NCI-H1105 treated with DMSO at 0.1 percent for 48 hours (cell line): ENCODE measurements at places on chromosomes 13 and 19.

DNA sequence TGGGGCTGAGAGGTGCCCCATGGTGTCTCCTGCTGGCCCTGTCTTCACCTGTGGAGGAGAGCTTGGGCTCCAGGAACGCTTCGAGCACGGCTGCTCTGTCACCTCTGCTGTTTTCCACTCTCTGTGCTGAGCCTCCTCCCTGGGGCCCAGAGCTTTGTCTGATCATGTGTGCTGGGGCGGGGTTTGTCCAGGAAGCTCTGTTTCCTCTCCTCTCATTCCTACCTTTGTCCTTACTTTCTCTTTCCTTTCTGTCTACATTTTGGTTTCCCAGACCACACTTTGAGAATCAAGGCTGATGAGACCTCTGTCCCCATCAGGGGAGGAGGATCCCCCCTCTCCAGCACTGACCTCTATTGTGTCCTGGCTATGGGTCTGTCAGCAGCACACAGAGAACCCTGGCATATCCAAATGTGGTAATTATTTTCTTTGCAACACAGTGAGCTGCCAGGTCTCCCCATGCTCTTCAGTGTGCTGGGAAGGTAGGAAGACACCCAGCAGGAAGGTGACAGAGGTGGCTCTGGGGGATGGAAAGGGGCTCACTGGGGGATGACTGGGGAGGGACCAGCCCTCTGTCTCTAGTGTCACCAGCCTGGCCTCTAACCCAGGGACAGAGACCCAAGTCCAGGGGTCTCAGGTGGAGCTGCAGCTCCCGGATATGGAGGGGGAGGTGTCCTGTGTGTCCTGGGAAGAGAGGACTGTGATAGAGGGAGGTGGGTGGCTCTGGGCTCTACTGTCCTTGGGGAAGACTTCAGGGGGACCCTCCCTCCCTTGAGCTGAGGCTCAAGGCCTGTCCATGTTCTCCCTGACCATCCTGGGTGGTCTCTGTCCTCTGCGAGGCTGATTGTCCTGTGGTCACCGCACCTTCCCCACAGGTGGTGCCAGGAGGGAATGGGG is at the start of gene CEACAM1:
CEACAM1 (minus strand) TSS at position 128 of the 894 bp plus-strand sequence; CDS start at position 21, 107 bp downstream.
- DNase-seq, result no peak

GRCh38 chr13:35888457-35888883 is 242.7 kb downstream of the DCLK1 start:
- DNase-seq, result peak; percentile 85

DNA sequence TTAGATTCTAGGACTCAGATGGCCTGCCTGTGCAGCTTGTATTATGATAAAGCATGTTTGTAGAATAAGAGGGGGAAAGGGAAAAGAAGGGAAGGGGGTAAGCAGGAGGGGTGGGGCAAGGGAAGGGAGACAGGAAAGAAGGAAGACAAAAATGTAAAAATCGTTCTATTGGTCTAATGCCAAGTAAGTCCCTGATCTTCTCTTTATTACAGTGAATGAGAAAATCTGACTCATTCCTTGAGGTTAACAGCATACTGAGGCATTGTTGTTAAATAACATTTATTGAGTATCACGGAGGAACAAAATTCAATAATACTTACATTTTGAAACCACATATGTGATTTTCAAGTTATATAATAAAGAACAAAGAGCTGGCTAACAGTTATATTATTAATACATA is 1534.7 kb downstream of the OLFM4 start:
- no peak for DNase-seq

DNA sequence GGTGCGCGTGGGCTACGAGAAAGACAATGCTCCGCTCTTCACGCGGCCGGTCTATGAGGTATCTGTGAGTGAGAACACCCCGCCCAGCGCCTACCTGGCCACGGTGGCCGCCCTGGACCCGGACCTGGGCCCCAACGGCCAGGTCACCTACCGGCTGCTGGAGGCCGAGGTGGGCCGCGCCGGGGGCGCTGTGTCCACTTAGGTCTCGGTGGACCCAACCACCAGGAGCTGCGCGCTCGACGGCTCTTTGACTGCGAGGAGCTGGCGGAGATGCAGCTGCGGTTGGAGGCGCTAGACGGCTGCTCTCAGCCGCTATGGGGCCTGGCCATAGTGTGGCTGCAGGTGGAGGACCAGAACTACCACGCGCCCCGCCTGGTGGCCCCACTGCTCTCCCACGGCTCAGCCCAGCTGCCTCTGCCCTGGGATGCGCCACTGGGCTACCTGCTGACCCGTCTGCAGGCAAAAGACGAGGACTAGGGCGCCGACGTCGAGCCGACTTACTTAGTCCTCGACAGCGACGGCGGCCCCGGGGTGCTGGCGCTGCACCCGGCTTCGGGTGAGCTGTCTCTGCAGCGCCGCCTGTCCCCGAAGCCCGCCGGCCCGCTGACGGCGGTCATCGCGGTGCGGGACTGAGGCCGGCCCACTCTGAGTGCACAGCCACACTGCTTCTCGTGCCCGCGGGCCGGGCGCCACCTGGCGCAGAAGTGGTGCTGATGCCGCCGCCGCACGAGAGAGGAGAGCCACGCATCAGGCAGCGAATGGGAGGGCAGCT is 173.0 kb downstream of the OLFM4 start:
- DNase-seq, result no peak

GRCh38 chr13:110298505-110299282 is 8.3 kb downstream of the COL4A1 start:
- no peak for DNase-seq

DNA sequence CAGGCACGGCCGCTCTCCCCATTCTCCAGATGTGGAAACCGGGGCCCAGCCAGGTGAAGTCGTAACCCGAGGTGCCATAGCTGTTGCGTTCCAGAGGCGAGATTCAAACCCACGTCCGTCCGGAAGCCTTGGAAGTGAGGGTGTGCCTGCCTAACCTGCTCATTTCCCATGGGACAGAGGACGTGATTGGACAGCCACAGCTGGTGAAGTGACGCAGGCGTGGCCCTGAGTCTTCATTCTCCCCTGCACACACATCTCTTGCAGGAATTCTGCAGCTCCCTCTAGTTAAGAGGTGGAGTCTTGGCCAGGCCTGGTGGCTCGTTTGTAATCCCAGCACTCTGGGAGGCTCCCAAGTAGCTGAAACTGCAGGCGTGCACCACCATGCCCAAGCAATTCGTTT is 16.8 kb downstream of the MEIS3 start:
- DNase-seq, result no peak

DNA sequence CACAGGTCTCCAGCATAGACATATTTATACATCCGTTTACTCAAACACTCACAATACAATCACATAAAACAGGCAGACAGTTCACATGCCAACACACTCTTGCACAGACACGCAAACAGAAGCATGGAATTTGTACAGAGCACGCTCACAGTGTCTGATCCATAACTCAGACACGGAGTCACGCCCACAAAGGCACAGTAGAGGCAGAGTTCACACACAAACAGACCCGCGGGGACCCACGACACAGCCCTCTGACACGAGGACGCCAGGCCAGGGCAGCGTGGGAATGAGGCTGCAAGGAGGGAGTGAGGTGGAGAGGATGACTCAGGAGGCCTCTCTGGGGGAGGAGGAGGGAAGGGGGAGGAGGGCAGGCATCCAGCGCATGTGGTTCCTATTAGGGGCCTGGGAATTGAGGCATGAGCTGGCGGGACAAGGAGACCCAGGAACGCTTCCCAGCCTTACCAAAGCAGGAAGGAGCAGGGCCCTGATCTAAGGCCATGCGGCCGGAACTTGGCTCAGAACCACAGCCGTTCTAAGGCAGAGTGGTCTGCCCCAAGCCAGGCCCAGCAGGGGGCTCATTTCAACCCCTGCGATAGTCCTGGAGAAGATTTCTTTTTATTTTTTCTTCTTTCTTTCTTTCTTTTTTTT is 9.1 kb upstream of the OLFM2 start:
- DNase-seq, result no peak

GRCh38 chr13:42068886-42069285 is 20.4 kb downstream of the DGKH start:
- DNase-seq, result no peak

DNA sequence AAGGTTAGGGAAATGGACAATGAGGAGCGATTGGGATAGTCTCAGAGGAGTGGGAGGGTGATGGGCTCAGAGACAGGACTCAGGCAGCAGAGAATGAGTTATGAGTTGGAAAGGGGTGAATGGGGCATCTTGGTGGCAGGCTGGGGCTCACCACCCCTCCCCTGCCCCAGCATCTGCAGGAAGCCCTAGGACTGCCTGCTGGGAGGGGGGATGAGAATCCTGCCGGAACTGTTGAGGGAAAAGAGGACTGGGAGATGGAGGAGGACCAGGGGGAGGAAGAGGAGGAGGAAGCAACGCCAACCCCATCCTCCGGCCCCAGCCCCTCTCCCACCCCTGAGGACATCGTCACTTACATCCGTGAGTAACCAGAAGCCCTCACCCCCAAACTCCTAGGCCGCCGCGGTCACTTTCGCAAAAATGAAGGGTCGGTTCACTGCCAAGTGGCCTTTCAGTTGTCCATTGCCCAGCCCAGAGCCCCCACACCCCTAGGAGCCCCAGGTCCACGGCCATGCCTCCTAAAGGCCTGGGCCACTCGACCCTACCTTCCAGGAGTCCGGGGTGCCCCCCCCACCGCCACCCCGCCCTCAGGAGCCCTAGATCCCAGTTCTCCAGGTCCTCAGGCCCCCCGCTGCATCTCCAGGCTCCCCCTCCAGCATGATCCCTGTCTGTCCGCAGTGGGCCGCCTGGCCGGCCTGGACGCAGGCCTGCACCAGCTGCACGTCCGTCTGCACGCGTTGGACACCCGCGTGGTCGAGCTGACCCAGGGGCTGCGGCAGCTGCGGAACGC is 764 bp downstream of the CLEC11A start:
- DNase-seq, result no peak

- DNase-seq, result no peak
These were observed 348.8 kb downstream of the GPC5 start for GRCh38 chr13:91747186-91747585.

- no peak for DNase-seq
These were observed 4.9 kb upstream of the ZNF580 start for GRCh38 chr19:55635856-55636440.

GRCh38 chr19:13437919-13438618 is 68.2 kb downstream of the CACNA1A start:
- no peak for DNase-seq

DNA sequence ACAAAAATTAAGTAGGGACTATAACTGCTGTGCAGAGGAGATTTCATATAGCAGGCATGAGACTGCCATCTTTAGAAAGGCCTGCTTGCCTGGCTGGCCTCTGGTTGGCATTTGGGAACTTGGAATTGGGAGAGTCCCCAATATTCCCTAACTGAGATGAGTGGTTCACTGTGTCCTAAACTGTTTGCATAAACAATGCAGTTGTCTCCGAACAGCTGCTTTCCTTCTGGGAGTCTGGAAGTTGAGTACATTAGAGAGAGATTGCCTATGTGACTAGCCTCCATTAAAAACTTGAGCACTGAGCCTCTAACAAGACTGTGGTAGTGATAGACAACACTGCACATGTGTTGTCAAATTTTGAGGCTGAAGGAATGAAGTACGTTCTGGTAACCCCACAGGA is 47.4 kb downstream of the STOML3 start:
- no peak for DNase-seq

DNA sequence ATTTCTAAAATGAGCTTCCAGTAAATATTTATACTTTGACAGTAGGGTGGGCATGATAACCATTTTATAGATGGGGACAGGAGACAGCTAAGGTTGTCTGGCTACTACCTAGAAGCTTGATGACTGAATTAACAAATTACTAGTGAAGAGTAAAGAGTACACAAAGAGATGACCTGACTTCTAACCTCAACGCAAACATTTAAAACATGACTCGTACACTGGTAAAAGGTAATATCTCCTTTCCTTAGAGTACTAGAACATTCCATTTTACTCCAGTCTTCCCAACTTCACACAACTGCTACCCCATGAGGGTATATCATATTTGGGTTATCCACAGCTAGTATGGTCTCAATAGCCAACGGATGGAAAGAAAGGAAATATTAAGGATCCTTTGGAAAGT is 258.9 kb downstream of the FOXO1 start:
- DNase-seq, result no peak

DNA sequence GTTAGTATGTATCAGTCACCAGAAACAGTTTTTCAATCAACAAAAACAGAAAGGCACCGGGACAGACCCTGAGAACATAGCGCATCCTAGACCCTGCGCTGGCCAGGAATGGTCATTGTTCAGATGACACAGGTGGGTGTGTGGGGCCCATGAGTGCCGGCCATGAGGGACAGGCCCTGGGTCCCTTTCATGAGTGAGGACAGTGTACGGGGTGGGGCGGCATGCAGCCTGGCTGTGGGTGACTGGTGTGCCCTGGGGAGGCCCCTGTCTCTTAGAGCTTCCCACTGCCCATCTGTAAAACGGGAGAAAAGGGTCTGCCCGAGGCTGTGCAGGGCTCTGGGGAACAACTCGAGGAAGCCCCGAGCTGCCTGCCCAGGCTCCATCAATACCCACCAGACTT is 25.8 kb downstream of the PBX4 start:
- no peak for DNase-seq

GRCh38 chr13:102868366-102868936 is 22.6 kb downstream of the ERCC5 start:
- DNase-seq, result no peak

GRCh38 chr13:73110814-73111213 is 52.0 kb downstream of the KLF5 start:
- DNase-seq, result no peak
